ENCODE measurements at places on chromosomes 6 and 20.

GRCh38 chr20:48191200-48191599, 405.9 kb upstream of the SULF2 start:
- DNase-seq, result no peak

- no peak for DNase-seq
These were observed 30.5 kb downstream of the SAYSD1 start for GRCh38 chr6:39084506-39084905.

DNA sequence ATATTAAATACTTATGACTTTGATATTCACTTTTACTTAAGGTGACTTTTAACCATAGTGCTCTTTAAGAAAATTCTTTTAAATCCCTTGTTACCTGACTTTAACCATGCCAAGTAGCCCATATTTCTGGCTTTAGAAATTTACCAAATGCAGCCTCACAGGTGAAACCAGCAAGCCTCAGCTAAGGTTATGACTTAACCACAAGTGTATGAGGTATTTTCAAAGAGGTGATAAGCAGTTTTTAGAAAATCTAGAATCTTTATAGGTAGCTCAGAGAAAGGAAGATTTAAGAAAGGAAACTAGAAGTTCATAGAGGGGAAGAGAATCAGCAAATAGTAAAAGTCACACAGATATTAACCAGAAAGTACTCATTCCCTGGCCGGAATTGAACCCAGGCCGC, 661.9 kb upstream of the GJE1 start:
- no peak for DNase-seq

DNA sequence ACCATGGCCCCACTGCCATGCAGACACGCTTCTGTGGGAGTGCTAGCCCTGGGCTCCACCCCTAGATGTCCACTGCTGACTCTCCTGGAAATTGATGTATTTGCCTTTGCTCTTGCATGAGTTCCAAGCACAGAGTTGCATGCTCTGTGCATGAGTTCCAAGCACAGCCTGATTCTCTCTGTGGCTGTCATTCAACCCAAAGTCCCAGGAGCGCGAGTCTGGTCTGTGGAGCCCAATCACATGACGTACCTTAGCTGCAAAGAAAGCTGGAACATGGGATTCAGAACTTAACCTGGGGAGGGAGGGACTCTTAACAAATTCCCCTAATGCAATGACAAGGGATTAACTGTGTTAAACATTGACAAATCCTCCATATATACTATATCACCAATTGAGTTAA, 114.3 kb upstream of the SLC24A3 start:
- no peak for DNase-seq
